CD4-positive, alpha-beta T cell treated with Interferon gamma for 1 hour (primary cell): ENCODE measurements at places on chromosomes 3 and 15.

DNA sequence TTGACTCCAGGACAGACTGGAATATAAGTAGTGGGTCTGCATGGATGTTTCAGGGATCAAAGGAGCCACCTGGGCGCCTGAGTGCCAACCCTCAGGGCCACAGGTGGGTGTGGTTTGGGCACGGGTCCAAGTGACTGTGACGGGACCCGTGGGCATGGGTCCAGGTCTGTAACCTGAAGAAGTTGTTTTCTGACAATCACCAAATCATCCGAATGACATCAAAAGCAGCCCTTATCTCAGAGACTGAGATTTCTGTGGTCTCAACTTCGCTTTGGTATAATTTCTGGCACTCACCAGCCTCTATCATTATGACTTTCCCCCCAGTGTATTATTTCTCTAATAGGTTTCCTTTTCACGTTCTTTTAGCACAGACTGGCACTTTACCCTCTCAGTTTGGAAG, 24.4 kb downstream of the RLBP1 start:
- no peak for DNase-seq

- DNase-seq: no peak
Measured at GRCh38 chr3:164408326-164408725, 670.0 kb downstream of the SI start.

GRCh38 chr15:62648954-62649353, 393.6 kb upstream of the TPM1 start:
- DNase-seq: no peak

DNA sequence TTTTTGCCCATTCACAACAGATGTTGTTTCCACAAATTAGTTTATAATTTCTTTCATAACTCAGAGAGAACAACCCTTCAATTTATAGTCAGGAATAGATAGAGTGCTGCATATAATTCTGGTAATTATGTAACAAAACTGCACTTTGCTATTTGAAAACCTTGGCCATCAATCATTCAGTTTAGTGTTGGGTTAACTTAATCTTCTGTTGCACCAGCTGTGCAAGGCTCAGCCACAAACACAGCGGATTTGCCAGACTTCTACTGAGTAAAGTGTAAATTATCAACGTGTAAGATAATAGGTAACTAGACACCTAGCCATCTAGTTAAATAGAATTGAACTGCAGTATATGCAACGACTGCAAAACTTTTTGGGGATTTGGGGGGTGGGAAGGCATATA, 1064.3 kb upstream of the EPHA6 start:
- no peak for DNase-seq

DNA sequence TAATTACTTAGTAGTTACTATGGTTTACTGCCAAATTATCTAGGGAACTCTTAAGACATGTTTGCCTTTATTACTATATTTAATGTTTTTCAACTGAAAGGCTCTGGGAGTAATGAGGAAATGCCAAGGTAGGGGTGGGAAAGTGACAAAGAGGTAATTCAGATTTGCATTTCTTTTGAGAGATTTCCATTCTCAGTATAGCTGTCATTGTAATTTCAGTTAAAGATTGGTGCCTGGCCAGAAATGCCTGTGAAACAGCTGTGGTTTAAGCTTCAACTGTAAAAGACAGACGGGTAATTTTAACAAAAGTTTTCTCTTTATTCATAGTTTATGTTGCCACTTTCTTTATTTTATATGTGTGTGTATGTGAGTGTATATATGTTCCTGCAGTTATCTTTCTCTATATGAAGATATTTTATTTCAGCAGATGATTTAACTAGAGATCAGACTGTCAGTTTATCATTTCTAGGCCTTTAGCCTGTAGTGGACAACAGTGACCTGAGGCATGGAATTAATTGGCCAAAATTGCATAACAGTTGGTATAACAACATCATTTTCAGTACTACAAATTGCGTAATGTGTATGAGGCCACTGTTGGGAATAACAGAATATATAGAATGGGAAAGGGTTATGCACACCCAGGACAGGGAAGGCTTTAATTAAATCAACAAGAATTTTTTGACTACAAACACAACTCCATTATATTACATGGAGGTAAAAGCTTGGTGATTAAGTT, 119.0 kb downstream of the BBX start:
- DNase-seq: no peak

- no peak for DNase-seq
Measured at GRCh38 chr3:3278073-3278472, 98.6 kb upstream of the CRBN start.

DNA sequence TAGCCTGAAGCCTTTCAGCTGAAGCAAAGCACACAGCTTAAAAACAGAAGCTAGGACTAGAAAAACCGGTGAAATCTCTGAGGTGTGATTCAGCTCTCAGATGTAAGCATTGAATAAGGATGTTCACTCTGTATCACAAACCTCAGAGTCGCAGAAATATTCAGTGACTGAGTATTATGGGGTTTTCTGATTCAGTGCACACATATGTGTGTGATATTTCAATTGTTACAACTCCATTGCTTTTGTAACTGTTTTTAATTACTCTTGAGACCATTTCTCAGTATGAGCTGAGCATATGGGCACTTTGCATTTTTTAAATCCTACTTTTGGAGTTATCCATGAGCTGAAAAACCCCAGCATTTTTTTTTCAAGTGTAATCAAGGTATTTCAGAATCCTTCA, 868.8 kb downstream of the NTRK3 start:
- DNase-seq: no peak

DNA sequence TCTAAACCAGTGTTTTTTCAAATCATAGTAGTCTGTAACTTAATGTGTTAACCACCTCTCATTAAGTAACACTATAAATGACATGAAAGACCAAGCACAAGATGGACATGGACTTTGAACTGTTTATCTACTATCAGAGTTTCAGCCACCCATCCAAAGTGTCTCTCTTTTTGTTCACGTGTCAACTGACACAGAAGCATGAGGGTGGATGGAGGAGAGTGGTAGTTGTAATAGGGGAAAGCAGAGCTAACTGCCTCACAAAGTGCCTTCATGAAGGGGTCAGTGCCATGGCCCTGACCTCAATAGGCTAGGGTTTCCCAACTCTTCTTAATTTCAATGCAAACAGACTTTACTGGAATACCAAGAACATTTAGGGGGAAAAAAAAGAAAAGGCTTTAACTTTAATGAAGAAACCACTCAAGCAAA, 32.1 kb upstream of the TRPM7 start:
- DNase-seq: no peak
